Activated CD4-positive, alpha-beta T cell treated with anti-CD3 and anti-CD28 coated beads for 36 hours (primary cell): ENCODE measurements at places on chromosomes 2 and 18. TPM values are rescaled to one million over a fixed set of nuclear protein-coding genes. Genes with fewer than 3 reads are reported as not detected.

The CASP8 gene
- total RNA-seq, result 45.1 TPM

The TDRD15 gene
- not detected for total RNA-seq

GRCh38 chr2:195486987-195487644, 169.9 kb upstream of the SLC39A10 start:
- H3K4me1 ChIP-seq, result peaks cover 20% of the 10 kb centered on the region
- DNase-seq, result peak; percentile 11
- no peak overlapping the region for H3K4me3 ChIP-seq
- H3K27me3 ChIP-seq, result no peaks in the 10 kb centered on the region
- H3K36me3 ChIP-seq, result peaks cover 2% of the 10 kb centered on the region
- no peak overlapping the region for H3K27ac ChIP-seq

- no peak for DNase-seq
- no peak overlapping the region for H3K27ac ChIP-seq
- H3K4me3 ChIP-seq, result no peak overlapping the region
- H3K4me1 ChIP-seq, result no peaks in the 10 kb centered on the region
Observed at GRCh38 chr2:150621526-150622213, 134.2 kb upstream of the RND3 start.

DNA sequence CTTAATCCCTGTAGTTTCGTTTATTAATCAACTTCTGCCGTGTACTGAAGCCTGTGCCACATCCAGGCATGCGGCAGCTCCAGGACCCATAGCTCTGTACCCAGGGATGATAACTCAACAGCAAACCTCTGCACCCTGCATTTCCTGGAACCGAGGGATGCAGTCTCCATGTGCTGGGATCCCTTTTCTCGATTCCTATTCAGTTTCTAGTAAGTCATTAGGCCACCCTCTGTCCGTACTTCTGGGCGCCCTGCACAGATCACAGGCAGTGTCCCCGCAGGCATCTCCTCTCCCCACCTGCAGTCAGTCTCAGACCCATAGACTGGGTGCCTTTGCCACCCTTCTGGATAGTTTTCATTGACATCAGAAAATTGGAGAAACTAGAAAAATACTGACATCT, 18.8 kb downstream of the TMEM18 start:
- H3K36me3 ChIP-seq, result no peaks in the 10 kb centered on the region
- peaks cover 43% of the 10 kb centered on the region for H3K4me1 ChIP-seq
- DNase-seq, result no peak
- no peak overlapping the region for H3K27ac ChIP-seq

The EVX2 gene
- total RNA-seq, result not detected

GRCh38 chr2:88711897-88712296, 20.4 kb downstream of the RPIA start:
- no peak overlapping the region for H3K4me3 ChIP-seq
- H3K27ac ChIP-seq, result no peak overlapping the region
- no peaks in the 10 kb centered on the region for H3K27me3 ChIP-seq
- DNase-seq, result no peak

- no peaks in the 10 kb centered on the region for H3K27me3 ChIP-seq
- DNase-seq, result no peak
- no peak overlapping the region for H3K27ac ChIP-seq
- H3K36me3 ChIP-seq, result peaks cover 60% of the 10 kb centered on the region
- H3K4me3 ChIP-seq, result no peak overlapping the region
Observed at GRCh38 chr2:96188821-96189526, 19.7 kb downstream of the STARD7 start.
